ENCODE measurements at places on chromosomes 16 and 17. TPM values are rescaled to one million over a fixed set of nuclear protein-coding genes. Genes with fewer than 3 reads are reported as not detected.

SECTM1 gene
- total RNA-seq: 0.65 TPM

KRTAP3-2 gene
- total RNA-seq: not detected

ESRP2 gene
- total RNA-seq: 0.15 TPM

CDRT4 gene
- total RNA-seq: 0.65 TPM

KRT14 gene
- total RNA-seq: not detected

TAT gene
- not detected for total RNA-seq

CES3 gene
- total RNA-seq: not detected

EVPL gene
- under 0.01 TPM for total RNA-seq

SPATA2L gene
- total RNA-seq: 20.2 TPM

TEKT1 gene
- total RNA-seq: not detected

NAT9 gene
- total RNA-seq: 36.5 TPM

CEP112 gene
- total RNA-seq: 10.0 TPM

PITPNM3 gene
- 0.15 TPM for total RNA-seq

NTN1 gene
- not detected for total RNA-seq

SLC5A11 gene
- total RNA-seq: under 0.01 TPM
